CD4-positive, alpha-beta T cell treated with Interleukin-15 for 4 hours (primary cell): ENCODE measurements at places on chromosomes 4 and X.

GRCh38 chrX:129787336-129788055 is 7.7 kb downstream of the SASH3 start:
- no peak for DNase-seq

DNA sequence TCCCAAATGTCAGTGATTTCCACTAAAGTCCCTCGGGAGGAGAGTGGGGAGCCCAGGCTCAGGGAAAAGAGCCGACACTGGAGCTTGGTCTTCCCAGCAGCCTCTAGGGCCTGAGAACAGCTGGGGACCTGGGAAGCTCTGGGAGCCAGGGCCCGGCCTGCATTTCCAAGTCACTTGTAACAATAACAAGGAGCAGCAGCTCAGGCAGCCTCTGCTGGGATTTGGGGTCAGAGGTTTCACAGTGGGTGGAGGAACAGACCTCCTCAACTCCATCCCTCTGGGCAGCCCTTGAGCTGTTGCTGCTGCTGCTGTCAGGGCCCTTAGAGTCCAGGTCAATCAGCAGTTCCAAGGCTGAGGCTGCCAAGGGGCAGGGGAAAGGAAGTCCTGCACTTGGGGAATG is 11.1 kb downstream of the STARD8 start:
- DNase-seq, result no peak

GRCh38 chr4:175435381-175435783 is 376.7 kb downstream of the GPM6A start:
- no peak for DNase-seq

GRCh38 chr4:53963781-53964180 is 100.6 kb downstream of the CHIC2 start:
- no peak for DNase-seq

DNA sequence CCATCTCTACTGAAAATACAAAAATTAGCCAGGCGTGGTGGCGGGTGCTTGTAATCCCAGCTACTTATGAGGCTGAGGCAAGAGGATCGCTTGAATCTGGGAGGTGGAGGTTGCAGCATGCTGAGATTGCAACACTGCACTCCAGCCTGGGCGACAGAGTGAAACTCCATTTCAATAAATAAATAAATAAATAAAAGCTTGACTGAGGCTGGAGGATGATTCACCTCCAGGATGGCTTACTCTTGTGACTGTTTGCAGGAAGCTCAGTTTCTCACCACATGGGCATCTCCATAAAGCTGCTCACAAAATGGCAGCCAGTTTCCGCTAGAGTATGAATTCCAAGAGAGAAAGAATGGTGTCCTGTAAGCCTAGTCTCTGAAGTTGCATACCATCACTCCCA is 191.7 kb upstream of the EDNRA start:
- no peak for DNase-seq

- DNase-seq, result no peak
Observed at GRCh38 chr4:25837107-25837506, 25.7 kb downstream of the SEL1L3 start.
